ENCODE measurements at places on chromosomes 12 and 14.

GRCh38 chr14:21263284-21264024, 5.8 kb downstream of the HNRNPC start:
- no peak for DNase-seq

DNA sequence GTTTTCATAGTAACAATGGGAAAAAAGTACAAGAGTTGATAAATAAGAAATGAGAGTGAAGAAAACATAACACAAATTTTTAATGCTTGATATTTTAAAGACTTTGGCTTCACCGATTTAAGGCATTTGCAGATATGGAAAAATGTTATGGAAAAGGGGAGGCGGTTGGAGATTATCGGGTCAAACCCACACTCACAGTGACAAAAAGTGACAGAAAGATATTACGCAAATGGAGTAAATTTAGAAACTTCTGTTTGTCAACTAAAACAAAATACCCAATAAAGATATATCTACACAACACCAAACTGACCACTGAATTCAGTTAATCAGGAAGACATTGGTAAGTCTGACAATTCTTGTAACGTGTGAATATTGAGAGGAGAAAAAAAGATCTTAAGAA, 2.5 kb downstream of the PPP1R12A start:
- DNase-seq = no peak

DNA sequence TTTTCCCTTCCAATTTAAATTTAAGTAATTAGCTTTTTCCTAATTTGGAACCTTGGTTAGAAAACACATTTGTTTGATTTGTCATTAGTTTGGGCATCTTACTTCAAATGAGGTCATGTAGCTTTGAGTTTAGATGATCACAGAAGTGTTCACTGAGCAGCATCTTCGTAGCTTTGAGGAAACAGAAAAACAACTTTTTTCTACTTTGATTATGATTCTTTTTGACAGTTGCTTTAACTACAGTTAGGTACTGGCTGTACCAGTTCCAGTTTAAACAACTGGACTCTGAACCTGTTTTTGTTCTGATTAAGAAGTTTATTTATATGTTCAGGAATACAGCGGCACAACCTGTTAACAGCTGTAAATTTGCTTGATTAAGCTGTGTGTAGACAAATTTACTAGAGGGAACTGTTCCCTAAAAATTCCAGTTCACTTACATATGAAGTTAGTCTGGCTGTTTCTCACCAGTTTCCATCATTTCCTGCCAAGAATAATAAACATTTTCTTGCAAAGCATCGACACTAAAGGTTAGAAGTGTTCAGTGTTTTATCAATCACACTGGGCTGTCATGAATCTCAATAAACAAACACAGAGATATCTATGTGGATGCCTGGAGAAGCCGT, 191.9 kb downstream of the RAD51B start:
- DNase-seq = no peak

GRCh38 chr14:74671789-74672188, 41.1 kb downstream of the AREL1 start:
- DNase-seq = no peak

GRCh38 chr12:18443768-18444437, 182.6 kb downstream of the PIK3C2G start:
- peak; percentile 35 for DNase-seq

DNA sequence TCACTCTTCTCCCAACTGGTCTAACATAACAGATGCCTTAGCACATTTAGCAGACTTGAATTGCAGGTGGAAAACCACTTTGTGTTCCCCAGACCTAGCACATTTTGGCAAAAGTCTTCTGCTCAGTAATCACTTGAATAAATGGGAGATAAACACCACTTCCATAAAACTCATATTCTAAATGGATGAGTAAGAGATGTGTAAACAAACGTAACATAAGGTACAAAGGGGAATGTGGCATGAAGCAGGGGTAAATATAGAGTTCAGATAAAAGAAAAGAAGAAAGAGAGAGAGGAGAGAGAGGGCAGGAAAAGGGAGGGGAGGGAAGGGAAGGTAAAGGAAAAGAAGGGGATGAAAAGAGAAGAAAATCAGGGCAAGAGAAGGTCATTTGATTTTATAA, 17.0 kb upstream of the KERA start:
- peak; percentile 21 for DNase-seq

GRCh38 chr12:123367511-123367910, 2.9 kb upstream of the SBNO1 start:
- no peak for DNase-seq

GRCh38 chr12:78441737-78442453, 422.7 kb upstream of the SYT1 start:
- no peak for DNase-seq

DNA sequence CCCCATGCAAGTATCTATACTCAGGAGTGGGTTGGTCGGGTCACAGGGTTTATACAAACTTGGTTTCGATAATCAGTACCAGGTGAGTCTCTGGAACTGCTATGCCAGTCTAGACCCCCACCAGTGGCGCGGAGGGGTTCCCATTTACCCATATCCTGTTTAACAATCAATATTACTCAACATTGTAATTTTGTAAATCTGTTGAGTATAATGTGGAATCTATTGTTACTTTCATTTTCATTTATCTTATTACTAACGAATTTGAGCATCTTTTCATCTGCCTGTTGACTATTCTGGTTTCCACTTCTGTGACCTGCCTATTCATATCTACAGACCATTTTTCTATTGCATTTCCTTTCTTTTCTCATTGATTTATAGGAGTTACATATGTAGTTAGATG, 275.2 kb upstream of the CRY1 start:
- no peak for DNase-seq

DNA sequence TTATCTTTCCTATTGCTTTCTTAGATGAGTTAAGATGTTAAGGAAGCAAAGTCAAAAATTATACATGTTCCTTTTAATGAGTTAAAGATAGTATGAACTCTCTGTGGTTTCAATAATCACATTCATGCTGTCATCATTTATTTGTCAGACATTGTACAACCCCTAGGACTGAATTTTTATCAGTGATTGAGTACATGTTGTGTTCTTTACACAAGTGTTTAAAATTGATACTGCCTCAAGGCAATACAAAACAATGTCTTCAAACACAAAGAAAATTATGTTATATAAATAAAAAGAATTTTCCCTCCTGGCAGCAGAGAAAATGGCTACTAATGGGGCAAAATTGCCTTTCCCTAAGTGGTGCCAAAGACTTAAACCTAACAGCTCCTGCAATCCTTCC, 34.6 kb upstream of the KCNJ8 start:
- DNase-seq = no peak

DNA sequence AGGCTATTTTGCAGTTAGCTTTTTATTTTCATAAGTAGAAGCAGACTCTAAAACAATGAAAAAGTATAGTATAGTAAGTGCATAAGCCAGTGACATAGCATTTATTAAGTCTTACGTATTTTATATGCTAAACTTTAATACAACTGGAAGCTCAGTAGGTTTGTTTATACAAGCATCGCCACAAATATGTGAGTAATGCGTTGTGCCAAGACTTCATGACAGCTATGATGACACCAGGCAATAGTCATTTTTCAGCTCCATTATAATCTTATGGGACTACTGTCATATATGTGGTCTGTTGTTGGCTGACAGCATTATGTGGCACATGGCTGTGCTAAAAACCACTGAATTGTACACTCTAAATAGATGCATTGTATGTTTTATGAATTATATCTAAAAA, 40.3 kb downstream of the SLC38A2 start:
- DNase-seq = no peak

DNA sequence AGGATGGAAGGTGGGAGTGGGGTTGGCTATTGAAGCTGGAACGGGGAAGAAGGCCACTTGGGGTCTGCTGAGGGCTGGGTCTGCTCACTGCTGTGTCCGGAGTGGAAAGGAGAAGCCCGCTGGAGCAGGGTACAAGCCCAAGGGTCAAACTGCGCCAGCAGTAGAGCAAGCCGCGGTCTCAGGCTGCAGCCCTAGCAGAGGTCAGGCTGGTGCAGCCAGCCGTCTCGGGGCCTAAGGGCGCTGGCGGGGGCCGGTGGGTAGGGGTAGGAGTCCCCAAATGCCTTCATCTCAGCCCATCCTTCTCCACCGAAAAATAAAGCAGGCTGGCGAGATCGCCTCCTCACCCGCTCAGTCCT, 718 bp upstream of the JDP2 start:
- DNase-seq = no peak

DNA sequence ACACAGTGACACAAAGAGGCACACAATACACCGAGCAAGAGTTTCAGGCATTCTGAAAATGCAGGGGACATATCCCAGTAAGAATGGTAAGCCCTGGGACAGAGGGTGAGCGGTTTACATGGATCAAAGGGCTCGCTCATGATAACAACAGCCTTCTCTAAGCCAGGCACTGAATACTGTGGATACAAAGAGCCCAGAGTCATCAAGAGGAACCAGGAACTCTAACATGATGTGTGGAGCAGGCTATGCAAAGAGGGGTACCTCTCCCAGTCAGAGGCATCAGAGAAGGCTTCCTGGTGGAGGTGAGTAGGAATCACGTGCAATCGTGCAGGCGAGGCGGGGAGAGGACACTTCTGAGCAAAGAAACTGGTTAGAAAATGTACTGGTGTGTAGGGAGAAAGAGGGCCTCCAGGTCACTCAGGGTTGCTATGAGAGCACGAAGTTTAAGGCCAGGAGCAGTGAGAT, 76.9 kb upstream of the EEA1 start:
- no peak for DNase-seq

DNA sequence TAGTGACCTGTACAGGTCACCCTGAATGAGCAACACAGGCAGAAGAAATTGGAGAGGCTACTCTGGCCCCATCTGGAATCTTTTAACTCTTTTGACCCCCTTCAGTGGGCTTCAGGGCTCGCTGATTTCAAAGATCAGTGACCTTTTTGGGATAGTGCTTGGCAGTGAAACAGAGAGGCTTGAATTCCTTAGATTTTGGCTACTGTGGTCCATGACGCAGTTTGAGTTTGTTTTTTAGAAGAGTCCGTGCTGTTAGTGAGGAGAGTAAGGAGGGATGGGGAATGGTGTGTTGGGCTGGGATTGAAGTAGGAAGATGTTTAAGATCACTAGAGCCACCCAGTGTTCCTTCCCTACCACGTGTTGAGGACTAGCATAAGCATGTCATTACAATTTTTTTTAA, 16.5 kb downstream of the TMEM30B start:
- no peak for DNase-seq

DNA sequence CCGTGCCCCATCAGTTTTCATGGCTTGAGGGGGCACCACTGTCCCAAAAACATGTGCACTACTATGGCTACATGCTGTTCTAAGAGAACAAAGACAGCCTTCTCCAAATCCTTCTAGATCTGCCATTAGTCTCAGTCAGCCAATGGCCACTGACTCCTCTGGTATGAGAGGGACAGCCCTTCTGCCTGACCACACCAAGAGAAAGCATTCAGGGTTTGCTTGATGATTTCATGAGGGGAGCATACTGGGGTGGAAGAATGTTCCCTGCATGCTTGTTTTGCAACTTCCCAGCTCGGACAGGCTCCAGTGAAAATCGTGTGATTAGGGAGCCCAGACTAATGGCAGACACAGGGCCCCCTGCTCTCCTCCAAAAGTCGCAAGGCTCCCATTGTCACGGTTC, 199.6 kb upstream of the ALG10B start:
- no peak for DNase-seq

DNA sequence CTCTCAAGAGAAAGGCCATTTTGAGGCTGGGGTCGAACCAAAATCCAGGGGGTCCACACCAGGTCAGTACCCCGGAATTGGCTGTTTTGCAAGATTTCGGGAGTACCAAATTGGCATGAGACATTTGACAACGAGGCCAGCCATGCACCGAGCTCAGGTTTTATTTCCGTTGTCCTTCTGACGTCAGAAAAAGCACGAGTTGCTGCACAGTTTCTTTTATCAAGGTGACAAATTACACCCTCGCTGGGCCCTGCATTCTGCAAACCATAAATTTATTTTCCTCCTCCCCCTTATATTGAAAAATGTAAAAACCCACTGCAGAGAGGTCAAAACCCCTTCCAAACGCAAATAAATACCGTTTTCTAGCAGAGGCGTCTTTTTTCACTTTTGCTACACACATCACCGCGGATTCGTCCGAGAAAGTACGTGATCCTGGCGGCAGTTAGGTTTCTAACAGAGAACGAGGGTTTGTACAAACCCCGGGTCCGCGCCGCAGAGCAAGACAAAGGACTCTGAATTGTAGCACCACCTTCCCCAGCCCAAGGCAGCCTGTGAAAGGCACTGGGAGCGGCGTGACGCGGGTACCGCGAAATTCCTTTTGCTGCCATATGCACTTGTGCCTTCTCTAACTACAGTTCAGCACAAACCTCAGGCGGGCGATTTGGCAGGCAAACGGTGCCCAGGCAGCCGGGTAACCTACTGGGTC, 1.8 kb downstream of the SLC38A1 start:
- DNase-seq = no peak

GRCh38 chr12:109549613-109550270, 23.6 kb downstream of the MMAB start:
- DNase-seq = no peak

GRCh38 chr12:99513066-99513465, 134.5 kb upstream of the GARIN6 start:
- no peak for DNase-seq

DNA sequence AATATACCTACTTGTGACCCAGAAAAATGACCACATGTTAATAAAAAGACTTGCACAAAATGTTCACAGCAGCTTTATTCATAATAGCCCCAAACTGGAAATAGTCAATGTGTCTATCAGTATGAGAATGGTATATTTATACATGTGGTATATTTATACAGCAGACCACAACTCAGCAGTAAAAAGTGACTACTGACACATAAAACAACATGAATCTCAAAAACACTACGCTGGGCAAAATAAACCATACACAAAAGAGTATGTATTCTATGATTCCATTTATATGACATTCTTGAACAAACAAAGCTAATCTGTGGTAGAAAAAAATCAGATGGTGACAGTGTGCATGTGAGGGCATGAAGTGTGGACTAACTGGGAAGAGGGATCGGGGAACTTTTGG, 35.1 kb downstream of the ARF6 start:
- no peak for DNase-seq

- no peak for DNase-seq
Observed at GRCh38 chr12:42960087-42960527, 370.6 kb upstream of the PRICKLE1 start.
